ENCODE measurements at places on chromosomes 6 and 20. TPM values are rescaled to one million over a fixed set of nuclear protein-coding genes. Genes with fewer than 3 reads are reported as not detected.

The XKR7 gene
- 0.14 TPM for total RNA-seq

The SIRPD gene
- total RNA-seq, result not detected

The GGTLC1 gene
- not detected for total RNA-seq

The NKAPL gene
- total RNA-seq, result not detected

The MAP3K5 gene
- 9.7 TPM for total RNA-seq

The SLC13A3 gene
- under 0.01 TPM for total RNA-seq

The BTNL2 gene
- not detected for total RNA-seq

The CHRNA4 gene
- total RNA-seq, result 1.5 TPM
